IPS DF 6.9 (cell line): ENCODE measurements at places on chromosomes 5 and 9.

DNA sequence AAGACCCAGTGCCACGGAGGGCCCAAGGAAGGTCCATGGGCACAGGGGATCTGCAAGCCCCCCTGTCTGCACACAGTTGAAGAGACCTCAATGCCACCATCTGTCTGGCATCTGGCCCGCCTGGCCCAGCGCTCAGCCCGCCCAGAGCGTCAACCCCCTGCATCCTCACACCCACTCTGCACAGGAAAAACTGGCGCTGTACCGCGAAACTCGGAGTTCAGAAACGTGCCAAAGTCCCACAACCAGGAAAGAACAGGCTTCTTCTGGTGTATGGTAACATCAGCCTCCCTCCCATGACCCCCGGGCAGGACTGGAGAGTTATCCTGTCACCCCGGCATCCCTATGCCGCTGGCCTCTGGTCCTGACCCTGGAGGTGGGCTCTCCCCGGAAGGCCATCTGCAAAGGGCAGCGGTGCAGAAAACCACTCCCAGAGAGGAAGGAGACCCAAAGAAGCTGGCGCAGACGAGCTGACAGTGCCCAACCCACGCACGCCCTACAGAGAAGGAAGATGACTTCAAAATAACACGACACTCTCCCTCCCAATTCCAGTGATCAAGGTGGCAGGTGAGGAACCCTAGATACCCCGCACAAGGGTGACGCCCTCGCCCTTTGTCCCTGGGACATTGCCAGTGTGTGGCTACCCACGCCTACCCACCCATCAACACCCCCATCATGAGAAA, 18.9 kb downstream of the VAV2 start:
- no peak for DNase-seq

- DNase-seq = no peak
These were observed 153.6 kb upstream of the TYRP1 start for GRCh38 chr9:12539580-12539975.

GRCh38 chr9:136340356-136341041, 13.2 kb downstream of the GPSM1 start:
- DNase-seq = no peak

GRCh38 chr5:170541146-170541769, 37.4 kb downstream of the KCNIP1 start:
- DNase-seq = no peak

GRCh38 chr5:8953016-8953415, 592.9 kb downstream of the SEMA5A start:
- DNase-seq = no peak

DNA sequence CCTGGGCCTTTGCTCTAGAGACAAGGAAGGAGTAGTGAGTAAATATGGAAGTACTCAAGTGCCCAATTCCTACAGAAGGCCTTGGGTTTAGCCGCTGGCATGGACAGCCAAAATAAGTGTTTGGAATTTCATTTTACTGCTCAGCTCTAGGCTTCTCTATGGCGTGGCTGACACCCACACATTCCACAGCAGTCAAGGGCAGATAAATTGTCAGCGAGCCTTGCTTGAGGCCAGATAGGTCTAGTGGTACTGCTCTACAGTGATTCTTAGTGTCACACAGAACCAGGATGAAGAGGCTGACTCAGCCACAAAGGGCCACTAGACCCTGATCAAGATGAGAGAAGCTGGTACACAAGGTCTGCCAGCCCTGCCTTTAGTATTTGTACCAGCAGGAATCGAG, 111.0 kb upstream of the NFIB start:
- DNase-seq = no peak

GRCh38 chr9:99294850-99295461, 72.9 kb downstream of the SEC61B start:
- DNase-seq = no peak

DNA sequence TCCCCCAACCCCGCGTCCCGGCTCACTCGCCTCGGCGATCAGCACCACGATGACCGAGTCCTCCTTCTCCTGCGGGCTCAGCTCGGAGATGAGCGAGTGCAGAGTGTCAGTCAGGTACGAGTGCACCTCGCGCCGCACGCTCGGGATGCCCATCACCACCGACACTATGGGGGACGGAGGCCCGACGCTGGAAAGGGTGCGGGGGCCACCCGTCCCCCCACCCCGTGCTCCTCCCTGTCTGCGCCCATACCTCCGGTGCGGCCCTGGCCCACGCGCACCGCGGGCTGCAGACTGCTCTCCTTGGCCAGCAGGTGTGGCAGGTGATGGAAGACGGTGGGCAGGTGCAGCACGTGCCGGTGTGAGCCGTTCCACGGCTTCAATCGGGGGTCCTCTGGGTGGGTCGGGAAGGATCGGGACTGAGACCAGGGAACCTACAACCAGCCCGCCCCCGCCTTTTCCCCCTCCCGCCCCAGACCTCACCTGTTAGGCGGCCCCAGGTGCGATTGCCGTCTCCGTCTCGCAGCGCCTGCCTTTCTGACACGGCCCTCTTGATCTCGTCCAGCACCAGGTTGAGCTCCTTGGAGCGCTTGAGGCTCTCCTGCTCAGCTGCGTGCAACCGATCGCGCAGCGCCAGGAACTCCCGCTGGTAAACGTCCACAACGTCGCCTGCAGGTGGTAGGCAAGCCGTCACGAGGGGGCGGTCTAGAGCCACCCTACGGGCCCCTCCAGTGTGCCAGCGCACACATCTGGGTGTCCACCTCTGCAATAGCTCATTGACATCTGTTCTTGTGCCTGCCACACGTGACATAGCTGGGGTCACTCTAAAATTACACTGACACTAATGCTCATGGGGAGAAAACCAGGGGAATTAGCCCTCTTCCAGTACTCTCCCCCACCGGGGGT, 5.1 kb downstream of the MGAT4B start:
- DNase-seq = no peak

DNA sequence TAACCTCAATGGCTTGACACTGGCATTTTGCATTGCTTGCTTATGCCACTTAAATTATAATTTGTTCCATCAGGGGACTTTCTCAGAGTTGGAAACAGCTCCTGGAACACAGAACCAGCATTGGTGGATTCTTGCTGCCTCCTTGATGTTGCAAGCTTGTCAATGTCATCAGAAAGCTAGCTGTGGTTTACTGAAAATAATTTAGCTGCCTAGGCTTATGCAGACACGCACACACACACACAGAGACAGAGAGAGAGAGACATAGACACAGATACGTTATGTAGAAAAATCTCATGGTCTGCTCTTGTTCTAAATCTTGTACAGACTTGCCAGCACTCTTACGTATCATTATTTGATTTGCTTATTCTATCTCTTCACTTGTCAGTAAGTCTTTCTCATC, 78.0 kb downstream of the HMHB1 start:
- DNase-seq = no peak

DNA sequence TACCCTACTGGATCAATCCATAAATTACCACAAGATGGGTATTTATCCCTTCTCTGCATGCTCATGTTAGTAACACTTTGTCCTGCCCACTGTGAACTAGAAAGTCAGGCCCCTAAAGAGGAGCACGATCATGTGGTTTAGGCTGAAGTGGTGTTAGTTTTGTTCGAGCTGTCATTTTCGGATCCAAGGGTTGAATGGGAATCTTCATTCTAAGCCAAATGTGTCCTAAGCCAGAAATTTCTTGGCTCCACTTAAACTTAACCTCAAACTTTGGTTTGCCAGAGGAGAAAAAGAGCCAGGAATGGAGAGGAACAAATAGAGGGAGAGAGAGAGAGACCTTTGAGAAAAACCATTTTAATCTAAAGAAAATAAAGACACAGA, 837.7 kb upstream of the ZNF608 start:
- DNase-seq = no peak
